ENCODE measurements at places on chromosomes 12 and 14. TPM values are rescaled to one million over a fixed set of nuclear protein-coding genes. Genes with fewer than 3 reads are reported as not detected.

Gene ING4
- total RNA-seq, result 35.0 TPM

Gene NRL
- 0.57 TPM for total RNA-seq

Gene OR4L1
- total RNA-seq, result not detected

Gene MRPS35
- 78.5 TPM for total RNA-seq

Gene AMN
- not detected for total RNA-seq

Gene TPI1
- total RNA-seq, result 826 TPM

Gene KRT73
- not detected for total RNA-seq

Gene KANSL2
- 68.6 TPM for total RNA-seq

Gene BMP4
- total RNA-seq, result 98.1 TPM

Gene EPYC
- not detected for total RNA-seq

Gene CNTN1
- 0.13 TPM for total RNA-seq

Gene NOS1
- total RNA-seq, result 0.14 TPM

Gene PAH
- total RNA-seq, result not detected

Gene LRRC10
- not detected for total RNA-seq

Gene DENND5B
- total RNA-seq, result 19.4 TPM

Gene HOXC5
- not detected for total RNA-seq

All from thoracic aorta endothelial cell (primary cell).